Lower leg skin (tissue), 4 donors: ENCODE measurements at places on chromosomes 4 and X.

- DNase-seq = no peak
These were observed 19.6 kb upstream of the SASH3 start for GRCh38 chrX:129760155-129760554.

- peak; percentile 28 for DNase-seq
These were observed 250 bp downstream of the USP9X start for GRCh38 chrX:41085512-41085877.

DNA sequence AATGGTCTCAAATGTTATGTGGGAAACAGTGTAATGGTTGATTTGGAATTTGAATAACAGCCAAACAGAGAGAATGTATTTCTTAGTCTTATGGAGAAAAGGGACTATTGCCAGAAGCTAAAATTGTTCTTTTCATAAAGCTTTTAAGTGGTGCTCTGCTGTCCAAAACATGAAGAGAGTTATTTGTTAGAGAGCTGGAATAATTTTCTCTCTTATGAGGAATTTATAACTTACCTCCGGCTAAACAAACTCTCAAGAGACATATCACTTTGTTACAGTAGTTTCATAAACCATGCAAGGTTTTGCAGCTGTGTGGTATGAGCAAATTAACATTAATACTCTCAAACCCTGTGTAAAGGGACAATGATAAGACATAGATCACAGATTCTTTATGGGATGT is 28.6 kb downstream of the SULT1B1 start:
- no peak for DNase-seq

- peak; percentile 31 for DNase-seq
These were observed 15.6 kb downstream of the CHRNA9 start for GRCh38 chr4:40350627-40351227.

GRCh38 chr4:47061435-47061834 is 30.1 kb downstream of the GABRB1 start:
- no peak for DNase-seq

DNA sequence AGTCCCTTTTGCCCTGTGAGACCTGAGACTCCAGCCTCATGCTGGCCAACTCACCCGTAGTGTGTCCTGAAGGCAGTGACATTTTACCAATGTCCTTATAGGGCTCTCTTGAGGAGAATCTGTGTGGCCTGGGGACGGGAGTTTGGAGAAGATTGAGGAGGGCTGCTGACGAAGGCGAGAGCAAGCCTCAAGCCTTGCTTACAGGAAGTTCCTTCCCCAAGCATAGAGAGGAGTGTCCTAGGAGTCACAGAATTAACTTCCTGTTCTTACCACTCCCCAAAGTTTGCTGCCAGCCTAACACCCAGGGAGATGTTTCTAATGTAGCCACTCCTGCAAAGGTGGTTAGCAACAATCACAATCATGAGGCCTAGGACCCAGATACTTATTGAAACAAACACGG is at the start of gene NXF3:
Gene NXF3 (minus strand): TSS at position 202 of the 400 bp plus-strand sequence. CDS start 120 bp downstream, at position 82.
- no peak for DNase-seq

DNA sequence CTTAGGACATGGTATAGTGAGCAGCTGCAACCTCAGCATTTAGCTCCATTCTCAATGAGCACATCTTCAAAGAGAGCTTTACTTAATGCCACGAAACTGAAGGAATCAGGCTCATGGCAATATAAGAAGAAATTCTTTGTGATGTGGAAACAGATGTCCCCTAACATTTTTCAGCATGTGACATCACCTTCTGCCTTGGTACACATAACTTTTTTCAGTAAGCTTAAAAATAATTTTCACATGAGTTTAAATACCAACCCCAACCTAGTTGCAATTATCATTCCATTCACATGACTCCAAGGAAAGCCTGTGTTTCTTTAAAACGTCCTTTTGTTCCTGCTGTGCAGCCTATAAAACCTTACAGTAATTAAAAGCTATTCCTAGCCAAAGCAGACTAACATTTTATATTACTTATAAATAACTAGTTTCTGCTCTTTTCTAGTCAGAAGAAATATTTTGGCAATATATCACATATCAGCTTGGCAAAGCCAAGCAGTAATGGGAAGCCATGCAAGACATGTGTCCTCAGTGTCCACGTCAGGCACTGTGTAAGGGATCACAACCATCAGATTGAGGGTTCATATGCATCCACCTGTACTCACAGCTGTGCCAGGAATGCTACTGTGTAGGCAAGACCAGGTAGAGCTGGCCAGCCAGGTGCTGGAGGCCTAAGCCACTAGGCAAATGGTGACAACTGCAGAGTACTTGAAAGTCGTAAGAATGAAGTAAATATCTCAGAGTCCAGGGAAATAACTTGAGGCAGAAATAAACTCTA is 466.6 kb downstream of the INPP4B start:
- DNase-seq = no peak

DNA sequence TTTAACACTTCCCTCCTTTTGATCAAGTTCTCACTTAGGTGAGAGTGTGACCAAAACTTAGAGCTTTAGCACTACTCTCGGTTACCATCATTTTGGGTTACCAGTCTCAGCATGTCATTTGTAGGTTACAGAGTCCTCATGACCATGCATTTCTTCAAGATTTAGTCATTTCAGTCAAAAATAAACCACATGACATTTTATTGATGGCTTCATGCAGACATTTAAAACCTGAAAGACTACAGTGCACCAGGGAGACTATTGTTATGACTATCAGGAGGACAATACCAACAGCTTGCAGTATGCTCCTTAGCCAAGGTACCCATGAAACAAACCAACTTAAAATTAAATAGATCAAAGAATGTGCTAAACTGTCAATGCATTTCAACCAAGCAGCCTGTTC is 498.1 kb upstream of the FSTL5 start:
- no peak for DNase-seq

GRCh38 chr4:82373486-82373815 is 340 bp downstream of the HNRNPD start:
- DNase-seq = no peak

DNA sequence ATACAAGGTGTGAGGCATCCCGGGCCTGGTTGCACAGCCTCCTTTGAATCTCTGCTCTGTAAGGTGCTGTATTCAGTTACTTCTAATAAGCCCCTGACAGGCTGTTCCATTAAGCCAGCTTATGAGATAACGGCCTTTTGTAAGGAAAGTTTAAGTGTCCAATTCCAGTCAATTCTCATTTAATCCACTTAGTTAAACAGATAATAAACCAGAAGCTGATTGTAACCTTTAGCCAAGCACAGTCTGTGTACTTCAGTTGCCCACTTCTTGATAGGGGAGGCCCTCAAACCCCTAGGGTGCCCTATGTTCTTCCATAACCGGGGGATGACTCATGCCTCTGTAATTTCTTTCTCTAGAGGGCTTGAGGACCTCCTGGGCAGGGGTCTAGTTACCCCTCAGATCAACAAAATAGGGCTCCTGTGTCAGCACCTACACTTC is 63.4 kb downstream of the RASL11B start:
- no peak for DNase-seq

GRCh38 chr4:168803732-168804131 is 206.3 kb downstream of the CBR4 start:
- DNase-seq = no peak

DNA sequence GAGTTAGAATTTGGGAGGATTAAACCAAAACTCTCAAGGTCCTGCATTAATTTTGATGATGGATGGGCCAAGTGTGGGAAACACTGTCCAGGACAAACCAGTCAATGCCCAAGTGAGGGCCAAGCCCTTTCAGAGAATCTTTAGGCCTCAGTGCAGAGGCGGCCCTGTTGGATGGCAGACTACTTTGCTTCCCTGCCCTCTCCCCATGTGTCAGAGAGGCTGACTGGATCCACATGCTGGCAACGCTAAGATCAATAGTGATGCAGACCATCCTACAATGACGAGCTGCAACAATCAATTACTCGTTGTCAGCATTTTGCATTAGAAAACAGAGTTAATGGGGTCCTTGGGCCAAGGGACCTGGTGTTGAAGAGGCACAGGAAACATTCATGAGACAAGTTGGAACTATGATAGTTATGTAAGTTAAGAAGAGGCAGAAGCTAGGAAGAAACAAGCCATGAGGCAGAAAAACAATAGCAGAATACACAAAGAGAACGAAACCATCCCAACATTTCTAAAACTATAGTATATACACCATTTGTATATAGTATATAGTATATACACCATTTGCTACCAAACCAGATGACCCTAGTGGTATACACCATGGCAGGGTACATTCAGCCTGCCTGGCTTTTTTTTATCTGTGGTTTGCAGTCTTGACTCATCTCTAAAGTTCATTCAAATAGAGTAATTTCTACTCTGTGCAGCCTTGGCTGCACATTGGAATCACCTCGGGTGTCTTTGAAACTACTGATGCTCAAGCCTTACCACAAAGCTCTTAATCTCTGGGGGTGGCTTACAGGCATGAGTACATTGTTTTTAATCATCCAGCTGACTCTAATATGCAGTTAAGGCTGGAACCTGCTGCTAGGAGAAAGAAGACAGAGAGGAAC is 147.7 kb upstream of the GYPA start:
- DNase-seq = no peak

GRCh38 chr4:76708971-76709771 is 188.8 kb downstream of the SOWAHB start:
- no peak for DNase-seq

- no peak for DNase-seq
These were observed 239.7 kb upstream of the AGA start for GRCh38 chr4:177681902-177682301.

- no peak for DNase-seq
These were observed 4.9 kb upstream of the PNMA6E start for GRCh38 chrX:153406011-153406410.

GRCh38 chr4:81562093-81562492 is 90.4 kb upstream of the RASGEF1B start:
- DNase-seq = no peak

DNA sequence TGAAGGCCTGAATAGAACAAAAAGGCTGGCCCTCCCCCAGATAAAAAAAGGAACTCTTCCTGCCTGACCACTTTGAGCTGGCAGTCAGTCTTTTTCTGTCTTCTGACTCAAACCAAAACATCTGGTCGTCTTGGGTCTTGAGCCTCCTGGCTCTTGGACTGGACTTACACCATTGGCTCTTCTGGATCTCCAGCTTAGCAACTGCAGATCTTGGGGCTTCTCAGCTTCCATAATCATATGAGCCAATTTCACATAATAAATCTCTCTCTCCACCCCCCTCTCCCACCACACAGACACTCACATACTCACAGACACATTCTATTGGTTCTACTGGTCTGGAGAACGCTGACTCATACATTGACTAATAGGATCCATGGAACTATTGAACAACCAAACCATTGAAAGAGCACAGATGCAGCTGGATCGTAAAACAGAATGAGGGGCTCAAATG is 15.6 kb upstream of the CWH43 start:
- DNase-seq = no peak

DNA sequence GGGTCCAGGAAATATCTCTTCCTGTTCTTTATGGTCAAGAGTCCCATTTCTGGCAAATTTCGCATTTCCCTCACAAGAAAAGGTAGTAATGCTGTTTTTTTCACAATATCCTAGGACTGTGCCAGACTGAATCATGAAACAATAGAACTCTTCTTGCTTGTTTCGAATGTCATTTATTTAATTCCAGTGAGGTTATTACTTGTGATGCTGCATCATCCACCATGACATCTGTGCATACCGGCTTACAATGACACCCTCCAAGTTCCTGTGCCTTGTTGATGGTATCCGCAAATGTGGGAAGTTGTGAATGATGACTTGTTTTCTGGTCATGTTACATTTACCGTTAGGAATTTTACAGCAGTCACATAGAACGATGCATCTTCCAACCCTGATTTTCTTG is 42.9 kb upstream of the SPRY1 start:
- no peak for DNase-seq
